ENCODE measurements at places on chromosomes 12 and 14.

DNA sequence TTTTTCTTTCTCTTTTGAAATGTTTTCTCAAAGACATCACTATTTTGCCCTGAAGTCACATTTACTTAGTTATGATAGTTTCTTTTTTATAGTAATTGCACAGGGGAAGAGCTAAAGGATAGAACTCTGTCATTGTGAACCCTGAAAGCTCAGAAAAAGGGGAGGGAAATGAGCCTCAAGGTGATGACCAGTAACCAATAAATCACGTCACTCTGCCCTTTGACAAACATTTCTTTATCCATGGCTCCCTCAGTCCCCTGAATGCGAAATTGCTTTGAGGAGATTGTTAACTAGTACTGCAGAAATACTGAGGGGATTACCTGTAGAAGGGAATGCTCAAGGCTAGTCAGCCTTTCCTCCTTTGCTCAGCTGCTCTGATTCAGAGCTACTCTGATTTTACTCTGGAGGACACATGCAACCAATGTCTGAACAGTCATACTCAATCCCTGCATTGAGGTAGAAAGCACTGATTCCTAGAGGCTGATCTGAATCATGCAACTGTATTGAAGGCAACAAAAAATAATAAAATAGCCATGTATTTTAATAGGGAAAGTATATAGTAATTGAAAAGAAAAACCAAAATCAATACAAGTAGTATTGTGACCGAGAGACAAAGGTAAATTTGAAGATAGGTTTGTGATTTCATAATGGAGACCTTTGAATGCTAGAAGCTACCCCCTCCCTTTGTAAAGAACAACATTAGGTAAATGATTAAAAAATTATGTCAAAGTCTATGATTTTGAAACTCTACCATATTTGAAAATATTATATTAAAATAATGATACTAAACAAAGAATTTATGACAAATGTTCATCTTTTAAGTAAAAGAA, 24.7 kb downstream of the SLCO1B1 start:
- DNase-seq: no peak

DNA sequence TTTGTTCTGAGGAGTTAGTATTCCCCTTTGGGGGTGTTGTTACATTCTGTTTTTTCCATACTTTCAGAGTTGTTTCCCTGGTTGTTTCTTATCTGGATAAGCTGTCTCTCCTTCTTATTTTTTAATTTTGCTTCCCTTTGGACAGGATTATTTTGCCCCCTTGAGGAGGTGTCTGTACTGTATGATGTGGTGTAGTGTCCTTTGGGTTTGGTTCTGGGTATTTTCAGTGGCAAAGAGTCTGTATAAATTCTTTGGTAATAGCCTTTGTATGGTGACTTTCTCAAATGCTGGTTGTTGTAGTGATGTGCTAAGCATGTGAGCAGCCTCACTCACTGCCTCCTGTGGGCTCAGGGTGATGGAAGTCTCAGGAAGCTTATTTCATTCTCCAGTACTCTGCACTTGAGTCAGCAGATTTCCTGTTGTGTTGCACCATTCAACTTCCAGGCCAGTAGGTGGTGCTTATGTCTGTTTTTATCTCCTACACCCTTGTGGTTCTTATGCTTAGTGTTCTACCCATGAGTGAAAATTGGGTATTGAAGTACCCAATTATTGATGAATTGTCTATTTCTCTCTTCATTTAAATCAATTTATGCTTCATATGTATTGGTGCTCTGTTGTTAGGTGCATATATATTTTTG, 103.3 kb upstream of the PMCH start:
- DNase-seq: peak; percentile 69

- DNase-seq: no peak
These were observed 67.2 kb upstream of the TMEM263 start for GRCh38 chr12:106888348-106888970.

DNA sequence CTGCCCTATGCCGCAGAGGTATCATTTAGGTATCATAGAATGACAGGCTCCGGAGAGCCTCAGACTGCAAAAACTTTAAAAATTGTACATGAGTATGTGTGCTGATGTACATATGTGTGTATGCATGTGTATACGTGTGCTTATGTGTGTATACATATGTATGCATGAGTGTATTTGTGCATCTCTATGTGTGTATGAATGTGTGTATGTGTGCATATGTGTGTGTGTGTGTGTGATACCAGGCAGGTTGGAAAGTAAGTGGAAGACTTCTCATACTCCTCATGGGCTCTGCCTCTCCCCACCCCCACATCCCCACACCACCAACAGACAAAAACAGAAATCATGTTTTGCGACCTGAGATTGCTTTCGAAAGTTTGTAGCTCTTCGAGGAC, 621 bp upstream of the TMEM117 start:
- no peak for DNase-seq

- no peak for DNase-seq
These were observed 51.1 kb downstream of the TMEM260 start for GRCh38 chr14:56630707-56631106.

DNA sequence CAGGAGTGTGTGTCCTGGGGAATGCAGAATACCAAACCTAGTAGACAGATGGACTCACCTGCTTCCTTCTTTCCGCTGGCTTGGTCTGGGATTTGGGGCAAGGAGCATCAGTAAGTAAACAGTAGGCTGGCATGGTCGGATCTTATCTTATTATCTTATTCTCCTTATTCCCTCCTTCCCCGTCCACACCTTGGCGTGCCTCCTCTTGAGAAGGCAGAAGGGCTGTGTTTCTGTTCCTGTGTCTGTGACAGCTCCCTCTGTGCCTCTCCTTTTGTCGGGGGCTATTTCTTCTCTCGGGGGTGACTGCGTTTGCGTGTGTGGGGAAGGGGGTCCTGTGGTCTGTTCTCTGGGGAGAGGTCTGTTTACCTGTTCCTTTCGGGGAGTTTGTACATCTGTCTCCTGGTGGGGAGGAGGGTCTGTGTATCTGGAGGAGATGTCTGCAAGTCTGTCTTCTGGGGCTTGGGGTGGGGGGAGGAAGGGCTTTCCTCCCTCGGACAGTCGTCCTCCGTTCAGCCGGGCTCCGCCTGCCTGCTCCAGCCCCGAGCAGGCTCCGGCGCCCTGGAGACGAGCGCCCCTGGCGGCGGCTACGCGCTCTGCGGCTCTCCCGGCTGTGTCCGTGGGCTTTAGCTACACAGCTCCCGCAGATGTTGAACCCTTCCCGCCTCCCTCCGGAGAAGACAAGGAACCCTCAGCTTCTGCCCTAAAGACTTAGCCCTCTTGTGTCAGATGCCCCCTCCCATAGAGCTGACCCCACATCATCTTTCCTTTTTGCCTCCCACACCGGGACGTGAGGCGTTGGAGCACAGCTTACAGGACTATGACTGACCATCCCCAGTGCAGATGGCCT, 4.4 kb downstream of the KRT86 start:
- peak; percentile 79 for DNase-seq

- no peak for DNase-seq
These were observed 54.9 kb downstream of the DIO3 start for GRCh38 chr14:101616202-101616601.

- DNase-seq: no peak
These were observed 2.8 kb upstream of the SHMT2 start for GRCh38 chr12:57226588-57227314.
